NCI-H1105 (cell line): ENCODE measurements at places on chromosomes 11 and 22.

GRCh38 chr11:58830673-58831301 is 13.7 kb downstream of the GLYATL2 start:
- no peak for DNase-seq

DNA sequence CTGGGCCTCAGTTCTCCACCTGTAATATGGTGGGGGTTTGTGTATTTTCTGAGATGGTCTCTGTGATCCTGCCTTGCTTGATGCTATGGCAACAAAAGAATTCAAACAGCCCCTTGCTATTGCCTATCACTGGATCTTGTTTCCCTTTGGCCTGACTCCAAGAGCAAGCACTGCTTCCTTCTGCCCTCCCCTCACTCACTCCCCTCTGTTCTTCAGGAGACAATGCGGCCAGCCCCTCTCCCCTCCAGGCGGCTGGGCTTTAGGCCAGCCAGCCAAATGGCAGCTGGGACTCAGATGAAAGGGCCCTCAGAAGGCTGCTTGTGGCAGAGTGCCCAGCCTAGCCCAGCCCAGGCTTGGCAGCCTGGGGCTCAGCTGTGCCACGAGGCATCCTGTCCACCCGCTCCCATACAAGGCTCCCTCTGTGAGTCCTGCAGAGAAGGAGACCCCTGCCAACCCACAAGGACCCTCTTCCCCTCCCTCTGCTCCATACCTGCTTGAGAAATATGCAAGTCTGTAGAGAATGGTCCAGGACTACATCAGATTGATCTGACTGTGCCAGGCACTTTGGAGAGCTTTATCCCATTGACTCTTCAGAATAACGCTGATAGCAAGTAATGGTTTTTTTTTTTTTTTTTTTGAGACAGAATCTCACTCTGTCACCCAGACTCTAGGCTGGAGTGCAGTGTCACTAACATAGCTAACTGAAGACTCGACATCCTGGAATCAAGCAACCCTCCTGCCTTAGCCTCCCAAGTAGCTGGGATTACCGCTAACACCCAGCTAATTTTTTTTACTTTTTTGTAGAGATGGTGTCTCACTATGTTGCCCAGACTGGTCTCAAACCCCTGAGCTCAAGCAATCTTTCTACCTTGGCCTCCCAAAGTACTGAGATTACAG is 7.6 kb upstream of the KCTD14 start:
- peak; percentile 99 for DNase-seq

GRCh38 chr11:15941206-15941770 is 415.1 kb downstream of the SOX6 start:
- no peak for DNase-seq

DNA sequence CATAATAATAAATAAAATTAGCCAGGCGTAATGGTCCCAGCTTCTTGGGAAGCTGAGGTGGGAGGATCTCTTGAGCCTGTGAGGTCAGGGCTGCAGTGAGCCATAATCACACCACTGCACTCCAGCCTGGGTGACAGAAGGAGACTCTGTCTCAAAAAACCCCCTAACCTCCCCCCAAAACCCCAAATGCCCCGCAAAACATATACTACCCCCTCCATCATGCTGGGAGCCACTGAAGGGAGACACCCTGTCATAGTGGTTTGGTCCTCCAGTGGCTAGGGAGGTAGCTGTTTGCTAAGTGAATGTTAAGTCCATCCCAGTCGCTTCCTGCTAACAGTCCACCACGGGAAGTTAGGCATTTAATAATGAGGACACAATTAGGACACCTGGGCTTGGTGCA is 125.0 kb downstream of the ABTB2 start:
- DNase-seq = no peak

GRCh38 chr11:125675196-125675595 is 5.5 kb downstream of the ACRV1 start:
- no peak for DNase-seq

- DNase-seq = no peak
These were observed 77.2 kb upstream of the UBASH3B start for GRCh38 chr11:122578171-122578825.

GRCh38 chr22:35605851-35606481 is 11.2 kb downstream of the MB start:
- no peak for DNase-seq

DNA sequence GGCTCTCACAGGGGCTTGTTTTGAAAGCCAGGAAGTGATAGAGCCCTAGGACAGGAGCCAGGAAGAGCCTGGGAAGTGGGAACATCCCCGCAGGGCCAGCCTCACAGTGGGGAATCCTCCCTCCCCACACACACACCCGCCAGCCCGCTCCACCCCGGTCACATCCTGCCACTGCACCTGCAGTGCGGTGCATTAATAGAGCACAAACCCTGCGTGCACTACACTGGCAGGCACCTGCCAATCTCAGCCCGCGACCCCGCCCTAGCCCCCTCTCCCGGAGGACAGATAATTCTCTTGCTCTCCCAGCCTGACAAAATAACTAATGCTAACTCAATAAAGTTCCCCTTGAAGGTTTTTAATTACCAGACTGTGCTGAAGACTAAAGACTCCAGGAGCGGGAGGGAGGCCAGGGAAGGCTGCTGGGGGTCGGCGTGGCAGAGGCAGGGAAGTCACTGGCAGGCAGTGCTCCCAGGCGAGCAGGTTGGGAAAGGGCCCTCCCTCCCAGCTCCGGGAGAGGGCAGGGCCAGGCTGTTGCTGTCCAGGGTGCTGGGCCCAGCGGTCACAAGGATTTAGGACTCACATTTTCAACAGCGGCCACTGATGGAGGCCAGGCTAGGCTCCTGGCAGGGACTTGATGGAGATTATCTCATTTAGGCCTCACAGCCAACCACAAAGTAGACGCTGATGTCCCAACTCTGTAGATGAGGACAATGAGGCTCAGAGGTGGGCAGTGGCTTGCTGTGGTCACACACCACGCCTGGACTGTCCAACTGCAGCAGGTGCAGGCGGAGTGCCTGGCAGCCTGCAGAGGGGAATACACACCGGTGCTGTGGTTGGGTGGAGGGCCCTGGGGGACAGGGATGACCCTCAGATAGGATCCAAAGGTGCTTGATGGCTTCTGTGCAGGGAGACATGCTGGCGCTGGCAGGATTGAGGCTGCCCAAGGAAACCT is 23.9 kb upstream of the TCF20 start:
- peak; percentile 18 for DNase-seq

DNA sequence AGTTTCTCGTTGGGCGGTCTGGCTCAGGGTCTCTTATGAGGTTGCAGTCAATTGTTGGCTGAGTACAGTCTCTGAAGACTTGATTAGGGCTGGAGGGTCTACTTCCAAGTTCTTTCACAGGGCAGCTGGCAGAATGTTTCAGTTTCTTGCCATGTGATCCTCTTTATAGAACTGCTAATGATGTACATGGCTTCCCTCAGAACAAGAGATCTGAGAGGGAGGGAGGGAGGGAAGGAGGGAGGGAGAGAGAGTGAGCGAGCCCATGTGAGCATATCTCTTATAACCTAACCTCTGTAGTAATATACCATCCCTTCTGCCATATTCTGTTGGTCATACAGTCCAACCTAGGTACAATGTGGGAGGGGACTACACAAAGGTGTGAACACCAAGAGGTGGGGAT is 2.7 kb upstream of the CCDC15 start:
- DNase-seq = no peak

DNA sequence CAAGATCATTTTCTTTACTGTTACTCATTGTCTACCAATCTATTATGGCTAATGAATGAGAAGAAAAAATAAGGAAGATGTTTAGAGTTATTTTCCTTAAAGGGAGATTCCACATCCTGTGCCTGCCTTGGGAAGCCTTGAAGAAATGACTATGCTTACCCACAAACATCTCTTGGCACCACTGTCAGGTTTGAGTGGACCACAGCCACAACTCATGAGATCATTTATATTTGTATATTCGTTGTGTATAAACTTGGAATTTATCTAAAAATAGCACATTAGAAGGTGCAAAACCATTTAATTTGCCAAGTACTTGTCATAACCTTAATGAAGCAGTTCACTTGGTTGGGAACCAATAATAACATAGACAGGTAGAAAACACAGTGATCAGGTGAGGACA is 740.8 kb downstream of the DLG2 start:
- DNase-seq = no peak

GRCh38 chr22:31695423-31695822 is 33.4 kb upstream of the PISD start:
- no peak for DNase-seq

- DNase-seq = peak; percentile 99
These were observed 70.7 kb downstream of the FLI1 start for GRCh38 chr11:128764424-128765095.

DNA sequence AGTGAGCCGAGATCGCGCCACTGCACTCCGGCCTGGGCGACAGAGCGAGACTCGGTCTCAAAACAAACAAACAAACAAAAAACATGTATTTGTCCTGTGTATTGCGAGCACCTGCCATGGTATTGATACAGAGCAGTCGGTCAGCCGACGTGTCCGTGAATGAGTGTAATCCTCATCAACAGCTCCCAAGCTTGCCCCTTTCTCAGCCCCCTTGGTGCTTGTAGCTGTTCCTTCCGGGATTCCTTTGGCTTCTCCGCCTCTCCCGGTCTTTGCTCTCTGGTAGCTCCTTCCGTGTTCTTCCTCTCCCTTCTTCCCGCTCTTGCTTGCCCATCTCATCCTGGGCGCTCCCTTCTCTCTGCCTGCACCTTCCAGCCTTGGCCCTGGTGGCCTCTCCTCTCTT is 10.9 kb downstream of the ZNF74 start:
- DNase-seq = no peak

DNA sequence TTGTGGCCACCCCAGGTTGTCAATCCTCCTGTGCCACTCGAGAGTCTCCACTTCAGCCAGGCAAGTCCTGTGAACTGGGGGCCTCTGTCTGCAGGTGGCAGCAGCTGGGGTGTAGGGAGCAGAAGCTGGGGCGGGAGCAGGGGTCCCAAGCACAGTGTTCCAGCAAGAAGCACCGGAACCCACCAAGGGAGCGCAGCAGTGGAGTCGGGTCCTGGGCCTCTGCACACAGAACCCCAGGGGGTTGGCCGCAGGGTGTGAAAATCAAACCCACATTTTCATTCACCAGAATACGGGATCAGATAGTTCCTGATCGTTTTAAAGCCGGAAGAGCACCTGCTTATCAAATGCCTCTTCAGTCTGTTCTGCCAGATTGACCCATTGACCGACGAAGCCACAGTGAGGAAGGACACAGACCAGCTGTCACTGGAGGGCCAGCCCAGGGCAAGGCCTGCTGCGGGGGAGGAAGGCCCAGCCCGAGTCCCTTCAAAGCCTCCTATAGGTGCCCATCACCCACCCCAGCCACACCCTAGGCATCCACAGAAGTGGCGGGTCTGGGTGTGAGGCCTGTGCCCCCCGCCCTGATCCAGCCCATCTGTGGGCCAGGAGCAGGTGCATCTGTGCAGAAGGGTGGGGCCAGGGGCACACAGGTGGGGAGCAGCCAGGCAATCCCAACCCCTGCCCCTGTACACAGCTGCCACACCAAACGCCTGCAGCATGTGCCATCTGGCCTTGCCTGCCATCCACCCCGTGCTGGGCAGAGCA is 34.1 kb downstream of the RSPH14 start:
- DNase-seq = no peak

GRCh38 chr11:37721485-37721884 is 1123.4 kb upstream of the RAG2 start:
- DNase-seq = no peak

DNA sequence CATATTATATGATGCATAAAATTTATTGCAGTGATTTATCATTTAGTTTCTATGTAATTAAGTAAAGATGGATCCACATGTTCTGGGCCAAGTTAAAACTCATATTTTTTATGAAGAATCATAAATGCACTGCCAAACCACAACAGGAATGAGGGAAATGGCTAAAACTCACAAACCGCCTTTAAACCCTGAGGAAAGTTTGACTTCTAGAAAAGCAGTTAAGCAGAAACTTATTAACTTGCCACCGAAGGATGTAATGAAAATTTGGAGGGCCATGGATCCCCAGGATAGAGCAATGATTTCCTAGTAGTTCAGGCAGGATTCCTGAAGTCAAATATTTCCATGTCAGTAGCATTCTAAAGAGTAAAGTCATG is 218.3 kb upstream of the CTSC start:
- DNase-seq = no peak

- DNase-seq = peak; percentile 3
These were observed 45.0 kb downstream of the OR4D9 start for GRCh38 chr11:59556115-59556916.

- DNase-seq = no peak
These were observed 57.9 kb downstream of the SC5D start for GRCh38 chr11:121350314-121351082.

- no peak for DNase-seq
These were observed 14.3 kb upstream of the ACCSL start for GRCh38 chr11:44033411-44033850.

- DNase-seq = no peak
These were observed 10.5 kb downstream of the GRK2 start for GRCh38 chr11:67276781-67277230.

GRCh38 chr11:40401132-40401853 is 1058.2 kb downstream of the LRRC4C start:
- DNase-seq = peak; percentile 88

- DNase-seq = no peak
These were observed 11.5 kb upstream of the PEX26 start for GRCh38 chr22:18066181-18066859.

GRCh38 chr11:71988050-71988449 is 10.7 kb upstream of the IL18BP start:
- DNase-seq = no peak

- DNase-seq = peak; percentile 54
These were observed 1.6 kb upstream of the KMT2A start for GRCh38 chr11:118434553-118435289.

DNA sequence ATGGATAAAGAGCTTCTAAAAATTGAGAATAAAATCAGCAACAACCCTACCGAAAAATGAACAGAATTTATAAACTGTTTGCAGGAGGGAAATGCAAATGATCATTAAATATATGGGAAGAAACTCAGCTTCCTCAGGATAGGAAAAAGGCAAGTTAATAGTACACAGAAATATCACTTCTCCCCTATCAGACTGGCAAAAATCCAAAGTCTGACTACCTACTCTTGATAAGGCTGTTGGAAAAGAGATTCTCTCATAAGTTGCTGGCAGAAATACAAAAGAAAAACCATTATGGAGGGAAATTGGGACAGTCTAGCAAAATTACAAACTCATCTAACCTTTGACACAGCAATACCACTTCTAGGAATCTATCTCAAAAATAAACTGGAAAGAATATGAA is 100.9 kb upstream of the LDLRAD3 start:
- no peak for DNase-seq
